BE2C (cell line): ENCODE measurements at places on chromosomes 4 and X.

DNA sequence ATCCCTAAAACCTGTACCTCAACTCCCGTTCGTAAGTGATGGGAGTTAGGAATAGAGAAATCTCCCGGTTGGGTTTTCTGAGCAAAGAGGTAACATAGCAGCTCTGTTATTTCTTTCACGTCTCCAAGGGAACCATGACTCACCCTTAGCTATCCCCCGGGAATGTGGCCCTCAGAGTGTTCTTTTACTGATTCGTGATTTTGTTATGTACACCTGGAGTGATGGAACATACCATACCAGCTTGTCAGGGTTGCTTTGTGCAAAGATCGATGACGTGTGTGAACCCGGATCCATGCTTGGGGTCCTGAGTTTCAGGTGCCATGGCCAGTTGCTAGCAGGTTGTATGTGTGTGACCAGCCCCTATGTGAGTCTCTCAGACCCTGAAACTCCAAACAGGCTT lies 52.6 kb downstream of the HPRT1 start:
- DNase-seq, result no peak

- no peak for DNase-seq
Measured at GRCh38 chr4:25535701-25536473, 119.8 kb upstream of the SLC34A2 start.

GRCh38 chrX:11533199-11533651 lies 132.5 kb downstream of the ARHGAP6 start:
- no peak for DNase-seq

DNA sequence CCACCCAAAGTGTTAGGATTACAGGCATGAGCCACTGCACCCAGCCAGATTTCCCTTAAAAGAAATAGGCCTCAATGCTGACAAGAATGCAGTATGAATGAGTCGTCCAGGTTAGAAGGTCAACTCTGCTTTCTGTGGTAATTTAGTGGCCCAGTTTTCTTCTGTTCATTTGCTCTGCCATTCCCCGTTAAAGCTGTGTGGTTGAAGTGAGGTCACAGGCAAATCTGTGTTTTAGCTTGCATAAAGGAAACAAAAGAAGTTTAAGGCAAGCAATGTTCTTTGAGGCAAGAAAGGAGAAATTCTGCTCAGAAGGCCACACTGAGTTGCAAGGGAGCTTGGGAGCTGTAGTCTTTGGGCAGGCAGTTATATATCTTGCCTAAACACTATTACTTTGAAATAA lies 176.8 kb downstream of the LARP7 start:
- DNase-seq, result no peak

GRCh38 chr4:20840648-20841190 lies 140.5 kb downstream of the PACRGL start:
- DNase-seq, result no peak

- no peak for DNase-seq
Measured at GRCh38 chrX:149312988-149313387, 192.1 kb downstream of the IDS start.

DNA sequence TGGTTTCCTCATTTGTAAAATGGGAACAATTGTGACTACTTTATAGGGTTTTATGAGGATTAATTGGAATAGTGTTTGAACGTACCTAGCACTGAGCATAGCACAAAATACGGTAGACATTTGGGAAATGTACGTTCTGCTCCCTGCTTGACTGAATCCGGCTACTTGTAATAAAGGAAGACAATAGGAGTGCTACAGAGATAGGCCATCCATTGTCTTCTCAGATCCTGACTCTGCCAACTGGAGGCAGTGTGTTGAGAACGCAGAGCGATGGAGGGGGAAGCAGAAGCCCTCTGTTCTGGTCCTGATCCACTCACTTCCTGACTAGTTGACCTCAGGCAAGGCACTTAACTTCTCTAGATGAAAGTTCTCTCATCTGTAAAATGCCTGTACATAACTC lies 26.4 kb downstream of the ENPP6 start:
- no peak for DNase-seq

- DNase-seq, result no peak
Measured at GRCh38 chr4:123555233-123555806, 158.7 kb downstream of the SPRY1 start.

DNA sequence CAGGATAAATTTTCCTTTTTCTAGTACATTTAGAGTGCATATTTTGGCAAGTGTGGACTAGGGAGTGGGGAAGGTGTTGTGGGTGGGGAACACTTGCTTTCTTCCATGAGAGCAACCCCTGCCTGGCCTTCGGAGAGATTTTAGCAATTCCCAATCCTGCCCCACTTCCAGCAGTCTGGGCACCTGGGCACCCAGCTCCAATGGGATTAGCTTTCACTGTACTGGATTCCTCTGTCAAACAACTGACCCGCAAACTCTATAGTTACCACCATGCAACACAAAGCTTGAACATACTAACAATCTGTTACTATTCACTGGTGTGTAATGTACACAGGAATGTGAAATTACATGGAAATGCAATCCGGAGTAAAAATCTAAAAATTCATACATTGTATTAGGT lies 50.3 kb downstream of the SH3RF1 start:
- no peak for DNase-seq

DNA sequence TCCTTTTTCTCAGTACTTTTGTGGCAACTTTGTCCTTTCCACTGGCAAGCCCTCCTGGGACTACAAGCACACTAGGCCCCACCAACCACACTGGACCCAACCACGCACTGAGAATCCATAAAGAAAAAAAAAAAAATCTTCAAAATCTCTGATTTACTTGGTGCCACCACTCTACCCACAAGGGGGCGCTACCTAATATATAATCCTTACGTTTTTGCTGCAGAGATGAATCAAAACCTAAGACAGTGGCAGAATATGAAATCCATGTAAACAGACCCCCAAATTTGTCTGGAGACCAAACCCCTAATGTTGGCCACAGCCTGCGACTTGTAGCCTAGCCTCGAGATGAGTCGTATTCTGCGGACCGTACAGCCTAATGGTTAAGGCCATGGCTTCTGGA lies 63.5 kb upstream of the ARHGAP36 start:
- DNase-seq, result peak; percentile 63

GRCh38 chr4:56804551-56804950 lies 16.9 kb downstream of the SPINK2 start:
- DNase-seq, result no peak

- no peak for DNase-seq
Measured at GRCh38 chr4:73883306-73883705, 14.1 kb downstream of the CXCL1 start.

- no peak for DNase-seq
Measured at GRCh38 chrX:30893206-30893605, 4.2 kb upstream of the TAB3 start.

DNA sequence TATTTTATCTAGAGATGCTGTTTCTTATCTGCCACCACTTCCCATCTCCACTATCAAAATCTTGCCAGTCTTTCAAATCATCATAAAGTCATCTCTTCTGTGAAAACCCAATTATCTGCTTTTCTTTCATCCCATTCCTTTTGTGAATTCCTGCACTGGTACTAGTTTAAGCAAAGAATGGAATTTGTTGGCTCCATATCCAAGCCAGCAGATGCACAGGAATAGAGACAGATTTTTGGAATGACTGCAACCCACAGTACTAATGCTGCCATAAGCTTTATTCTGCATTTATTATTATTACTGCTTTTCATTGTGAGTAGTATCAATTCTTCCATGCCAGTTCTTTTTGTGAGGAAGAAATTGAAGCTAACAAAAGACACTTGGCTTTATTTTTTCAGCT lies 616.7 kb downstream of the RAPGEF2 start:
- DNase-seq, result no peak

GRCh38 chrX:139200793-139201192 lies 329.7 kb upstream of the F9 start:
- DNase-seq, result no peak

DNA sequence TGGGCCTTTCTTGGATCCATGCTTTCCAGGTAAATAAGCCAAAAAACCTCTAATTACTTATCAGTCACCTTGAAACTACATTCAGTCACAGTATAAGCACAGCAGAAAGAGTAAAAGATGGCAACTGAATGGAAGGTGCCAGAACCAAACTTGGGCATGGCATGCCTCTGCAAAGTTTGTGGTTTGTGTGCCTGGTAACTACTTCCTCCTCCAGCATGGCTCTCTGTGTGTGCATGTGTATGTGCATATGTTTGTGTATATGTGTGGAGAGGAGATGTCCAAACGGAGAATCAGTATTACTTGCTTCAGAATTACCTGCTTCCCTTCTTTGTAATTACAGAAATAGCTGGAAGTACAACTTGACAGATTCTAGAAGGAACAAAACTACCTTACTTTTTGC lies 67.5 kb downstream of the AGTR2 start:
- no peak for DNase-seq
